ENCODE measurements at places on chromosomes 1 and 21. TPM values are rescaled to one million over a fixed set of nuclear protein-coding genes. Genes with fewer than 3 reads are reported as not detected.

TMCO1 gene
- total RNA-seq = 158 TPM

HSPB7 gene
- total RNA-seq = not detected

DNA sequence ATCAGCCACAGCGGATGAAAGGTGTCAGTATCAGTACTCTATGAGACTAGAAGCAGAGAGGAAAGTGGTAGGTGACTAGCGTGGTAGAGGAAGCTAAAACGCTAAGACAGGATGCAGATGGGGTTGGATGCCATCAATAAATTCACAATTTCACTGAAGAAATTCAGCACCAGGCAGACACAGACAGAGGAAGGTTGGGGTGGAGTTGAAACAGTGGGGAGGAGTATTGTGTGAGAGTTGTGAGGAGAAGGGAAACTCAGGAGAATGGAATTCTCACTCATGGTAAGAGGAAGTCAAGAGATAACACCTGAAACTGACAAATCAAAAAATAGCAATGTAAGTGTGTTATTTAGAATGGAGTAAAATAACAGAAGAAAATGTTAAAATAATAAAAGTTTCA lies 208.5 kb upstream of the DAB1 start:
- peaks cover 6% of the 10 kb centered on the region for H3K4me1 ChIP-seq
- peaks cover 4% of the 10 kb centered on the region for H3K27me3 ChIP-seq
- no peak overlapping the region for H3K27ac ChIP-seq
- H3K36me3 ChIP-seq = peaks cover 4% of the 10 kb centered on the region

ASTN1 gene
- not detected for total RNA-seq

GRCh38 chr1:99943223-99943794 lies 26.5 kb upstream of the SLC35A3 start:
- DNase-seq = peak; percentile 28
- no peaks in the 10 kb centered on the region for H3K36me3 ChIP-seq
- H3K4me1 ChIP-seq = no peaks in the 10 kb centered on the region
- H3K27me3 ChIP-seq = no peaks in the 10 kb centered on the region
- no peak overlapping the region for H3K27ac ChIP-seq

- no peaks in the 10 kb centered on the region for H3K27me3 ChIP-seq
- peaks cover 43% of the 10 kb centered on the region for H3K4me1 ChIP-seq
- H3K36me3 ChIP-seq = no peaks in the 10 kb centered on the region
- no peak overlapping the region for H3K4me3 ChIP-seq
These were observed 8.8 kb upstream of the COL16A1 start for GRCh38 chr1:31712630-31713029.

- no peaks in the 10 kb centered on the region for H3K4me1 ChIP-seq
- no peak overlapping the region for H3K4me3 ChIP-seq
- H3K36me3 ChIP-seq = no peaks in the 10 kb centered on the region
- no peak overlapping the region for H3K27ac ChIP-seq
- peaks cover 98% of the 10 kb centered on the region for H3K27me3 ChIP-seq
These were observed 70.0 kb upstream of the PAX7 start for GRCh38 chr1:18560692-18561091.
